ENCODE measurements at places on chromosomes 2 and 18.

DNA sequence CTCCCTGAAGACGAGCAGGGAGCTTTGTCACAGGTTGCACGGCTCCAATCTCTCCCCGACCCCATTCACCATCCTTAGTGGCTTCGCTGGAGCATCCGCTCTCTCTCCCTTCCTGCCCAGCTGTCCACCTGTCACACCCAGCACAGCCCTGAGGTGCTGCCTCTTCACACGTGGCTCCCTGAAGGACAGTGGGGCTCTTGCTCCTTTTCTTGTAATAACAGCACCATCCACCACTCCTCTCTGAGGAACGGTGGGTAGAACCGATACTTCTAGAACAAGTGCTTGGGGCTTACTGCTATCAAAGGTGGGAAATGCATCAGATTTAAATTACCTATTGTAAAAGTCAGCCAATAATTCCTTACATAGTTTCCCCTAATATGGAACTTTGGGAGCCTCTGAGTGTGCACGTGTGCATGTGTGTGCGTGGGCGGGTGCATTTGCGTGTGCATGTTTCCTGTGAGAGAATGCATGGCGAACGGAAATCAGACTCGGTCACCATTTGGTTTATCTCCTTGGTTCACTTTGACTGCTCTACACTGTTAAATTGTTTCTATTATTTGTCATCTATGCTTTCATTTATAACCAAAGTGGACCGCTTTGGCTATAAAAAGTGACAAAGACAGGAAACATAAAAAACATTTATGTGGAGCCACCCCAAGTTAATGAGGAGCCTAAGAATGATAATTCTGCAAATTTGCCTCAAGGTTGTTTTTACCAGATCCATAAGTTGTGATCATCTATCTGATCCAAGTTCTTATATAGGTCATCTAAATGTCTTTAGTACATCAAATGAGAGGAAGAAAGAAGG lies 39.1 kb downstream of the KLHL29 start:
- no peak for DNase-seq

GRCh38 chr2:3186766-3187165 lies 190.9 kb downstream of the EIPR1 start:
- no peak for DNase-seq

GRCh38 chr2:161170958-161171932 lies 11.0 kb downstream of the TANK start:
- no peak for DNase-seq

DNA sequence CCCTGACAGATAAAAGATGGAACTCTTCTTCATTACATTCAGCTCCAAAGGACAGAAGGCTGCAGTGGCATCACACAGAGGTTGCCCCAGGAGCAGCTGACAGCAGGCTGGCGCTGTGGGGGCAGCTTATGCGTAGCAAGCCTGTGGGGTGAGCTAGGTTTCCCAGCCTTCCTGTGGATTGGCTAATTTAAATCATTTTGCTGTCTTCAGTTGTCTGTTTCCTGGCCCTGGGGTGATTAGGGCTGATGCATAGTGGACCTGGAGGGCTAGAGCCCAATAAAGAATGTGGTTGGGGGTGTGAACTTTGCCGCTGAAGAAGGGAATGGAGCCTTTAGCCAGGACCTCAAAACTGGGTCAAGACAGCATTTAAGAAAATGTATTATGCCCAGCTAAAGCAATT lies 1038.0 kb downstream of the SOCS6 start:
- no peak for DNase-seq

- DNase-seq: no peak
These were observed 47.6 kb upstream of the TTC39C start for GRCh38 chr18:23966909-23967308.

- no peak for DNase-seq
These were observed 4.8 kb upstream of the ARHGAP15 start for GRCh38 chr2:143124445-143124844.

- DNase-seq: no peak
These were observed 8.1 kb upstream of the ATG16L1 start for GRCh38 chr2:233243348-233243747.

GRCh38 chr18:73594749-73595148 lies 552.9 kb downstream of the FBXO15 start:
- DNase-seq: no peak

- DNase-seq: no peak
These were observed 187.5 kb downstream of the TWIST2 start for GRCh38 chr2:239035361-239035814.

DNA sequence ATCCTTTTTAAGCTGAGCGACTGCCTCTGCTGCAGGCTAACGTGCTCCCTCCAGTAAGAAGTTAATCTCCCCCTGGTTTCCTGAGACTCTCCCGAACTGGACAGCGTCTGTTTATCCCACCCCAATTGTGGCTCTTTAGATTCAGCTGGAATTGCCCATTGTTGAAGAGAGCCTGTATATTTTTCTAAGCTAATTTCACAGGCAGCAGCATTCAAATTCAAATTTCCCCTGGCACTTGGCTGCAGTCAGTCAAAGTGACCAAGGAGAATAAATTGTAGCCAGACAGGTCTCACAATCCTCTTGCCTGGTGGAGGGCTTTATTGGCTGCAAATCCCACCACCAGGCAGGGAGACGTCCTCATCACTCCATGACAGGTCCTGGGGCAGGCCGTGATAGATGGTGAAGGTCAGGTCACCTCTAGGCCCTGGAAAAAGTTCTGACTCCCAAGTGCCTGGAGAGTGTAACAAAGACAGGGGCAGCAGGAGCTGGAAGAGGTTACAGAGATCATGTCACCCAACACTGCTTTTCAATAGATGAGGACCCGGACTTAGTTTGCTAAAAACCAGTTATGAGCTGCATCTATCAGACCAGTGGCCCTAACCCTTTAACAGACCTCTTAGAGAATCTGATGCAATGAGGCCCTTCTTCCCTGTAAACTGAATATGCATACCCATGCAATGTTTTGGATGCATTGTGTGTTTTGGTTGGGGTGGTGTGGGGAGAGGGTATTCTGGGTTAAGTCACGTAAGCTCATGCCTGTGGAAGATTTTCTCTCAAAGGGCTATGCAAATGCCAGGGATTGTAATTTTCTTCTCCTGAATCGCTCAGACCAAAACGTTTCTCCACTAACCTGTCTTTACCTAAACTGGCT lies 32.3 kb upstream of the C18orf32 start:
- no peak for DNase-seq

- DNase-seq: no peak
These were observed 787 bp downstream of the SOCS6 start for GRCh38 chr18:70289351-70290312.

GRCh38 chr2:27121906-27122305 lies 1.7 kb upstream of the ABHD1 start:
- no peak for DNase-seq

- no peak for DNase-seq
These were observed 780 bp downstream of the HTRA2 start for GRCh38 chr2:74530239-74531187.

DNA sequence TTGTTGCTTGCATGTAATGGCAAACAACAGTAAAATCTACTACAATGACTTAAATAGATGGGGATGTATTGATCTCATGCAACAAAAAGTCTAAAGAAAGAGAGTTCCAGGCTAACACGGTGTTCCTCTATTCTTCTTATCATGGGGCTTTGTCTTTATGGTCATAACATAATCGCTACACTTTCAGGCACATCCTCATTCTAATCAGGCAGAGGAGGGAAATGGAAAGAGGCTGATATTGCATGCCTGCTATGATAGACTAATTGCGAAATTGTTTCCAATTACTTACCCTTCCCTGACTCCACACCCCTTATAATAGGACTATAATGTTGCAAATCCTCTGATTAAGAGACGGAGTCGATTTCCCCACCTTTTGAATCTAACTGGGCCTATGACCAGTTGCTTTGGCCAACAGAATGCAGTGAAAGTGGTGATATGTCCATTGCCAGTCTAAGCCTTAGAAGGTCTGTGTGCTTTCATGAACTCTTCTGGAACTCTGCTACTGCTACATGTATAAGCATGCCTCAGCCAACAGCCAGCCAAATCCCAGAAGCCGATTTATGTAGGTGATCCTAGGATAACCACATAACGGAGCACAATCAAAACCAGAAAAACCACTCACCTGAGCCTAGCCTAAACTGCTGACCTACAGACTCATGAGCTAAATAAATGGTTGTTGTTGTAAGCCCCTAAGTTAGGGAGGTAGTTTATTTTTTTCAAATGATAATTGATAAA lies 180.3 kb upstream of the TACR1 start:
- DNase-seq: no peak

All from esophagus squamous epithelium (tissue), 5 donors.